ENCODE measurements at places on chromosomes 11 and 22.

DNA sequence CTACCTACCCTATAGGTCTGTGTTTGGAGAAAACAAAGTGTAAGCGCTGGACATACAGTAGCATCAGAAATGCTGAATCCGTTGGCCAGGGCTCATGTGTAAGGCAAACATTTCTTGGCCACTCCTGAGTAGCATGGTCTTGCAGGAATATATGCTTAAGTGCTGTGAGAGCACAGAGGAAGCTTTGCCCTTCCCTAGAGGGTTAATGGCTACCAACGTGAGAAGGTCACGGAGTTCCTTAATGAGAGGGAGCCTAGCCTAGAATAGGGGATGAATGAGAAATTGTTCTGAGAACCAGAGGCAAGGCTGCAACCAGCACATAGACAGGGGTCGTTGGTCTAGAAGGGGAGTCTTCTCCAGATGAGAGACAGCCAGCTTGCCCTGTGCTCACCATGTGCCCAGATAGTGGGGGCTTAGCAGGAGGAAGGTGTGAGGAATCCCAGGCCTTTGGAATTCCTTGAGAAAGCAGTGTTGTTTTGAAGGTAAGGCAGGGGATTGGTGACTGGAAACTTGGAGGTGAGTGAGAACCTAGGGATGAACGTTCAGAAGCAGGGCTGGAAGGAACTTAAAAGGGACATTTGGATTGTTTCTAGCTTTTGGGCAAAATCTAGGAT, 29.5 kb downstream of the RCOR2 start:
- DNase-seq = no peak

- no peak for DNase-seq
These were observed 61.1 kb downstream of the CACNA1I start for GRCh38 chr22:39631381-39632286.

- peak; percentile 41 for DNase-seq
These were observed 3.5 kb downstream of the LRRC56 start for GRCh38 chr11:540583-541432.

- no peak for DNase-seq
These were observed 18.0 kb downstream of the TOLLIP start for GRCh38 chr11:1291295-1292017.

GRCh38 chr11:116162086-116162885, 610.5 kb downstream of the BUD13 start:
- DNase-seq = no peak

GRCh38 chr22:48756146-48757111, 1071.2 kb downstream of the BRD1 start:
- peak; percentile 16 for DNase-seq

GRCh38 chr22:23579870-23580575, at the start of gene IGLL1:
TSS of gene IGLL1 (minus strand) at chr22:23580290. CDS start at chr22:23580190, 100 bp downstream.
- DNase-seq = no peak

DNA sequence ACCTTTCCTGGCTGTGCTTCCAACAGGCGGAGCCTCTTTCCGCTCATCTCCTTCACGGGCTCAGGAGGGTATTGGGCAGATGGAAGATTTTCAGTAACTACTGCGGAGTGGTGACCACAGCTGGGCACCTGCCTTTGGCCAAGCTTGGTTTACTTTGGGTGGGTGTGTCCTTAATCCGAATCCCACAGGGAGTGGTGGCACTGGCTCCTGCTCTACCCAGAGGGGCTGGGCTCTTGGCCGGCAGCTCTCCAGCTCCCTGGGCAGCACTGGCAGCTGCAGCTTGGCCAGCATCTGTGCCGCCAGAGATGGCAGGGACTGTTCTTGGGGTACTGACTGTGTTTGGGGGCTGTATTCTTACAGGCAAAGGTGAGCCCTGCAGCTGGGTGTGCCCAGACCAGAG, 29.8 kb downstream of the BID start:
- DNase-seq = no peak

GRCh38 chr11:99229544-99229943, 208.8 kb downstream of the CNTN5 start:
- DNase-seq = no peak

GRCh38 chr22:33012833-33013450, 45.2 kb downstream of the SYN3 start:
- DNase-seq = no peak

- no peak for DNase-seq
These were observed 1.9 kb upstream of the ESS2 start for GRCh38 chr22:19146215-19146968.

DNA sequence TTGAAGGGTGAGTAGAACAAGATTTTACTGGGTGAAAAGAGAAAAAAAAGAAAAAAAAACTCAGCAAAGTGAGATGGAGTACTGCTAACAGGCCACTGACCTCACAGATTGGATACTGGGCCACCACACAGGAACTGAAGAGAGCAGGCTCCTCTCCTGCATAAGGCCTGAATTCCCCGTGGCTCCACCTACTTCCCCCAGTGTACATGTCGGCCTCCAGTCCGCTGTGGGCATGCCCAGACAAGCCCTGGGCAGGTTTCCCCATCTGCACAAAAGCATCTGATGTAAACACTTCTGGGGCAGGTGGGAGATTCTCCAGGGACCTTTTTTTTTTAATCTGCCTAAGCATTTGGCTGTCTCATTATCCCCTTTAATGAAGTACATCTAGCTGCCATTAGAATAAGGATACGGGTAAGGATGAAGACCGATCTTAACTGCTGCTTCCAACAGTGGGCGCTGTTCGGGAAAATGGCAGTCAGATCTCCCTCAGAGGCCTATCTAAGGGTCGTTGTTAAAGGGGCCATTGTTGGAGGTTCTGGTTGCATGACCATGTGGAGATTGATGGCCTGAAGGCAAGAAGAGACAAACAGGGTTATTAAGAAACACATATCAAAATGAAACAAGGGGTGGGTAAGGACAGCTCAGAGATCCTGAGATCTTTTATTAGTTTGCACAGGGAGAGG, 48.5 kb downstream of the MS4A13 start:
- DNase-seq = no peak

GRCh38 chr22:31223786-31224191, 11.7 kb downstream of the LIMK2 start:
- DNase-seq = no peak

- peak; percentile 68 for DNase-seq
These were observed 41.0 kb upstream of the PRDM11 start for GRCh38 chr11:45105233-45105983.

DNA sequence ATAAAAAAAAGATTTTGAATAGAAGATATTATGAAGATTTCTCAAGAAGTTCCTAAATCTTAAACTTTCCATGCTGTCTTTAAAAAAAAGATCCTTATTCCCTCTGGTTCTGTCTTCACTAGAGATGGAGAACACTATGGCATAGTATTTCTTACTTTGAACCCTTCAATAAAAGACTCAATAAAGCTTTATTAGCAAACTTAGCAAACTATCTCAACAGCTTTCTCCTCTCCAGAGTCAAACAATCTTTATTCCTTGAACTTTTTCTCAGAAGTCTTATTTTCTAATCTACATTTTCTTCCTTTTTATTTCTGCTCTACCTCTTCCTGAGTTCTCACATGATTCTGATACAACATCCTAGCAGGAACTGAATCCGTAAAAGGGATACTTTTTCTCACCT, 21.8 kb upstream of the P4HA3 start:
- DNase-seq = no peak

DNA sequence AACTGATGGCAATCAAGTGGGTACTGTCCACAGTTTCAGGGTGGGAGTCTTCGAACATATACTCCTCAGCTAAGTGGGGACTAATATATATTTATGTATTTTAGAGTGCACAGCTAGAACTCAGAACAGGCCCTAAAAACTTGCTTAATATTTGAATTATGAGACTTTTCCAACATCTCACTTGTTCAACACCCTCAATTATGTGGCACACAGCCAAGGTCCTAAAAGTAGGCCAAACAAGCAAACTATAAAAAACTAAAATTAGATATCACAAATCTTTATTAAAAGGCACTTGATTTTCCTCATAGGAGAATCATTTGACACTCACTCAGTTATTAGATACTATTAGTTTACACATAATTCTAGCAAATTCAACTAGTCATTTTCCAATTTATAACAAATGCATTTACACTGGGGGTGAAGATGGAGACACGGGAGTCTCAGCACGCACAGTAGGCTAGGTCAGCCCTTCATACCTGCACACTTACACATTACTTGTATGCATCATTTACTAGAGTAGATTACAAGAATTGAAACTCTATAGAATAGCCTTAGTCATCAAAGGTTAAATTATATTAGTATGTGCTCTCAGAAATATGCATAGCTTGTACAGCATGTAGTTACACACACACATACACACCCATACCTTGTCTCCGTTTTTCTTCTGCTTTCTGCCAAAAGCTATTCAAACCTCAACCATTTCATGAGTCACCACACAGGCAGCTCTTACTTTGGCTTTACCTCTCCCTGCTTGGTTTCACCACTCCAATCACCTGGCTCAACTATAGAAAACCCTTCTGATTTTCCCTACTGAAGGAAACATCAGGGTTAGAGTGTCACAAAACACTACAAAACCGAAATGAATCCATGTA, 171.5 kb downstream of the SBF2 start:
- no peak for DNase-seq

GRCh38 chr11:85114786-85115185, 512.4 kb downstream of the DLG2 start:
- DNase-seq = no peak

DNA sequence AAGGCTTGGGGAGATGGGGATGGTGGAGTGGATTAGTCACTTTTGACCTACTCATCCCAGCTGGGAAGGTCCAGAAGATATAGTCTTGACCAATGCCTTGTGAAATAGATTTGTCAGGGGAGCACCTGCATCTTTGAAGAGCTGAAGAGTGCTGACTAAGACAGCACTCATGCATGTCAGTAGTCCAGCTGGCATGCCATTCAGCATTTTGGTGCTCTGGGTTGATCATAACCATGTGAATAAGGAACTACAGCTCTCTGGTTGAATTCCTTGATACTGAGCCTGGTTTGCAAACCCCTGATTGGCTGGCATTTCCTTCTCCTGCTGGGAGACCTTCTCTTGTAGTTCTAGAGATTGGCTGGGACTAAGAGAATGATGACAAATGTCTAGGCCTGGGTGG, 106.8 kb upstream of the ALX4 start:
- DNase-seq = no peak

DNA sequence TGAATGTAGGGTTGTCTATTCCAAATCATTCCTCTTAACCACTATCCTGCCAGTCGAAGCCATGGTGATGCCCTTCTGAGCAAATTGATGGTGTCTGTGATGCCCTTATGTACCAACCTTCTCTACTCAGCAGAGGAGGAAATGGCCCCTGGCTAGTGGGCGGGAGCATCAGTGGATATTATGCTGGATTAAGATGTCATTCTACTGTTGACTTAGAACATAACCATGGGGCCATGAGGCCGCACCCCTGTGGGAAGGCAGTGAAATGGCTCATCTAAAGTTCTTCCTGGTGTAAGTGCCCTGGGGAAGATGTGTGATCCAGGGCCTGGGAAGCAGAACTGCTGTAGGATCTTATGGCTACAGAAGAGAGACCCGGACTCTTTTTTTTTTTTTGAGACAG, 20.7 kb upstream of the P2RY2 start:
- DNase-seq = no peak

DNA sequence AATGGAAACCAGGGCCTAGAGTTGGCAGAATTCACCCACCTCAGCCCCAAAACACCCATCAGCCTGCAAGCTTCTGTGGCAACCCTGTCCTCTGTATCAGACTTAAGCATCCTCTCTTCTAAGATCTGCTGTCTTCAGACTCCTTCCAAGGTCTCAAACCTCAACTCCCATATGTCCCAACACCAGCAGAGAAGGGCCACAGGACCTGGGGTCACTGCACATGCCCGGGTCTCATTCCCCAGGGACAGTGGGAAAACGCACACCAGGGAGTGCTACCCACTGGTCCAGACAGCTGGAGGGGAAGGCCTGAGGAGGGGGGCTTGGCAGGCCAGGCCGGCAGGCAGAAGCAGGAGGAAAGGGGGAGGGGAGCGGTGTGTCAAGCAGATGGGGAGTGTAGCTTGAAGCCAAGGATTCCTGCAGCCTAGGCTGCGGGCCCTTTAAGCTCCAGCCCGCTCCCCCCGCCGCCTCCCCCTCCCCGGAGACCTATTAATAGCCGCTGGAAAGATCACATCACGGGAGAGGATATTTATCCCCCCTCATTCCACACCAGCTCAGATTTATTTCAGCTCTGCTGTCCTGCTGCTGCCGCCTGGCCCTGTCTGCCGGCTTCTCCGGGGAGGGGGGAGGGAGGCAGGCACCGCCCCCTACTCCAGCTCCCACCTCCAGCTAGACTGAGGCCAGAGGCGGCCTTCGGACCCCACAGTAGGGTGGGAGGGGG, 16.7 kb downstream of the BCL9L start:
- DNase-seq = no peak

GRCh38 chr22:32904044-32904443, 102.5 kb downstream of the TIMP3 start:
- DNase-seq = no peak

- DNase-seq = no peak
These were observed 1388.1 kb downstream of the FAM181B start for GRCh38 chr11:81345609-81346008.

DNA sequence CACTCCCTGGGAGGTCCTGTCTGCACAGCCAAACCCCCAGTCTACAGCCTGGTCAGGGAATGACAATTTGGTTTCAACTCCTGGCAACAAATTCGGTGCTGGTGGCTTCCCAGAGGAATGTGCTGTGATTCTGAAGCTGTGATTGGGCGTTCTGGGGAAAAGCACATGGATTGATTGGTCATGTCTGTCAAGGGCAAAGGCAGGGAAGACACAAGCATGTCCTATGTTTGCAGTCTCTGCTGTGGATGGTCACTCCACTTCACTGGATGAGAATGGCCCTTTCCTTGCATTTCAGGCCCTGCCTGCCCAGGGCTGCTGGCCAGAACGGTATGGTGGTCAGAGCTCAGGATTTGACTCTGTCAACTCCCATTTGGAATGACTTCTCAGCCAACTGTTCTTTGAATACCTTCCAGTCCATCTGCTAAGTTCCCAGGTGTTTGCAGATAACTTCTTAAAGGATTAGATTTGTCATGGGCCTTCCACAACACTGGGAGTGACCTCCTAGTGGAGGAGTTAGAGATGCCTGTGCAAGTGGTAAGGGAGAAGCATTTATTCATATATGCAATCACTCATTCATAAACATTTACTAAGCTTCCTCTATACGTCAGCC, 42.7 kb downstream of the SGSM1 start:
- no peak for DNase-seq

All from activated CD8-positive, alpha-beta memory T cell treated with anti-CD3 and anti-CD28 coated beads, Interleukin-2, amount 10 ng/mL, durations not matched to agents 7 days and 5 days (primary cell).